ENCODE measurements at places on chromosomes 4 and X. TPM values are rescaled to one million over a fixed set of nuclear protein-coding genes. Genes with fewer than 3 reads are reported as not detected.
A peak's percentile ranks its signal among the peaks of the same experiment; 100 is the strongest.

DNA sequence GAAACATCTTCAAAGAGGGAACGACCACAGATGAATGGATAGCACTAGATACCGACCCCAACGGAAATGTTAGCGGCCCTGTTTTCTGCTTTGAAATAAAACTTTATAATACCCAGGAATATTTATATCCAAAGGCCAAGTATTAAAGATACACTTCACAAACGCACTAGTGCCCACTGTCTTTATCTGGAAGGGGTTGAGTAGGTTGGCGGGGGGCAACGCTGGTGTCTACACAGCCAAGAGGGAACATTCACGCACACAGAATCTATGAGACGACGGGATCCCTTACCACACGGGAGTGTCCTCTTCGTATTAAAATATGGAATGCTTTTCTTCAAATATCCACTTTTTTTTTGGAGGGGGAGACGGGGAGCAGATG, 3.3 kb downstream of the HAND2 start:
- DNase-seq = no peak
- H3K27ac ChIP-seq = no peak overlapping the region
- peaks cover 20% of the 10 kb centered on the region for H3K4me1 ChIP-seq
- H3K27me3 ChIP-seq = peaks cover 68% of the 10 kb centered on the region

- H3K27ac ChIP-seq = no peak overlapping the region
- no peaks in the 10 kb centered on the region for H3K4me1 ChIP-seq
- no peak for DNase-seq
- no peaks in the 10 kb centered on the region for H3K27me3 ChIP-seq
These were observed 95.7 kb downstream of the ANTXR2 start for GRCh38 chr4:79977131-79977840.

- H3K4me1 ChIP-seq = no peaks in the 10 kb centered on the region
- no peak overlapping the region for H3K4me3 ChIP-seq
- H3K36me3 ChIP-seq = no peaks in the 10 kb centered on the region
- no peak overlapping the region for H3K27ac ChIP-seq
- H3K27me3 ChIP-seq = no peaks in the 10 kb centered on the region
- no peak for DNase-seq
These were observed 521.1 kb downstream of the FSTL5 start for GRCh38 chr4:161642708-161643107.

DNA sequence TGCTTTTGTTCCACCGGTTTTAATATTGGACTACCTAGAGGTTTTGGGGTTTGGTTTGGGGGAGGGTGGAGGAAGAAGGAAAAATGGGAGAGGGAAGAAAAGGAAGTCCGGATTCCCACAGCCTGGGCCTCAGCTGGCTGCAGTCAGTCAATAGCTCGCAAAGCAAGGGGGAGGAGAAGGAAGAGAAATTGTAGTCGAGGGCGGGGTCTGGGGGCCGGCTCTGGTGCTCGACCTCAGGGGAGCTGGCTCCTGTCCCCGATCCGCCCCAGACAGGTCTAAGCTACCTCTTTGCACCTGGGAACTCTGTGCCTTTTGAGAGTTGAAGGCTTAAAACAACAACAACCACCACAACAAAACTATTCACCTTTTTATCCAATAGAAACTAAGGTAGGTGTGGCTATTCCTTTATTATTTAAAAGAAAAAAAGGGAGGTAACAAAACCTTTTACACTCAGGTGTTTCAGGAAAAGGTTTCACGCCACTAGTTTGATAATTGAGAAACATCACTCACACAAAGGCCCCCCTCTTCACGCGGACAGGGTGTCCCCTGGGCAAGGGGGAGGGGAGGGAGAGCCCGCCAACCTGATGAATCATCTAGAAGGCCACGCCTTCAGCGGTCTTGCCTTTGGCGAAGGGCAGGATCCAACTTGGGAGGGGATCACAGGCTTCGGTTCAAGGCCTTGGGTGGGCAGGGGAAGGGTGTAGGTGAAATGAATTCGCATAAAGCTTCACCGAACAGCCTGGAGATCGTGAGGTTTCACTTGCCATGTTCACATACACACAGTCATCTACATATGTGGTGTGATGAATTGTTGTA, 1.6 kb upstream of the LNX1 start:
- H3K27me3 ChIP-seq = no peaks in the 10 kb centered on the region
- no peak for DNase-seq
- peak overlapping the region; percentile 3 for H3K4me3 ChIP-seq

DNA sequence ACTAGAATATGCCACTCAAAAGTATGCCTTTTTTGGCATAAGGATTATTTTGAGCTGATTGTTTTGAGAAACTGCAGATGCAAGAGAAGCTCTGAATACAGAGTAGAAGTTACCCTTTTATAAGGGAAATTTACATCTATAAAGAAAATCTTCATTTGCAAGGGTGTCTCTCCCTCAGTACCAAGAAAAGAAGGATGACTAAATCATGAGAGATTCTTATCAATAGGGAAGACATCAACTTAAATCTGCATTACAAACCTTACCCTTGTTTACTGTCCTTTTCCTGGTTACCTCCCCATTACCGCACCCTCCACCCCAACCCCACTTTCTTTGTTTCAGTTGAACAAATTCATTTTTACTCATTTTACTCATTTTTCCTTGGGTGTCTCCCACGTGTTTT, 62.5 kb downstream of the RLIM start:
- no peak overlapping the region for H3K4me3 ChIP-seq
- no peak overlapping the region for H3K27ac ChIP-seq
- no peaks in the 10 kb centered on the region for H3K27me3 ChIP-seq
- H3K4me1 ChIP-seq = no peaks in the 10 kb centered on the region
- no peaks in the 10 kb centered on the region for H3K36me3 ChIP-seq

DNA sequence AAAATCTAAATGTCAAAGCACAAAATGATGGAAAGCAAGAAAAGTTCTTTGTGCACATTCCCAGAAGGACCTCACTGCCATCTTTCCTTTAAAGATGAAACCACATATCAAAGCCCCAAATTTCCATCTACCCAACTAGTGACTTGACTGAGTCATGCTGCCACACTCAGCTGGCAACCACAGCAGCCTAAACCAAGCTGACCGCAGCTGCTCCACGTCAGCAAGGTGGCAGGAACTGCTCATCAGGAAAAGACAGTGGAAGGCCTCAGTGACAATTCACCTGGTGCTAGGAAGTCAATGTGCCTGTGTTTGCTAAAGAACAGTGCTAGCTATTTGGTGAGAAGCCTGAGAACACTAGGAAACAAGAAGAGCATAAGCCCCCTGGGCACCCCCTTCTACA, 26.1 kb downstream of the ACOX3 start:
- no peaks in the 10 kb centered on the region for H3K27me3 ChIP-seq
- H3K4me3 ChIP-seq = no peak overlapping the region
- H3K36me3 ChIP-seq = peaks cover 79% of the 10 kb centered on the region
- DNase-seq = no peak
- no peak overlapping the region for H3K27ac ChIP-seq
- peaks cover 27% of the 10 kb centered on the region for H3K4me1 ChIP-seq

DNA sequence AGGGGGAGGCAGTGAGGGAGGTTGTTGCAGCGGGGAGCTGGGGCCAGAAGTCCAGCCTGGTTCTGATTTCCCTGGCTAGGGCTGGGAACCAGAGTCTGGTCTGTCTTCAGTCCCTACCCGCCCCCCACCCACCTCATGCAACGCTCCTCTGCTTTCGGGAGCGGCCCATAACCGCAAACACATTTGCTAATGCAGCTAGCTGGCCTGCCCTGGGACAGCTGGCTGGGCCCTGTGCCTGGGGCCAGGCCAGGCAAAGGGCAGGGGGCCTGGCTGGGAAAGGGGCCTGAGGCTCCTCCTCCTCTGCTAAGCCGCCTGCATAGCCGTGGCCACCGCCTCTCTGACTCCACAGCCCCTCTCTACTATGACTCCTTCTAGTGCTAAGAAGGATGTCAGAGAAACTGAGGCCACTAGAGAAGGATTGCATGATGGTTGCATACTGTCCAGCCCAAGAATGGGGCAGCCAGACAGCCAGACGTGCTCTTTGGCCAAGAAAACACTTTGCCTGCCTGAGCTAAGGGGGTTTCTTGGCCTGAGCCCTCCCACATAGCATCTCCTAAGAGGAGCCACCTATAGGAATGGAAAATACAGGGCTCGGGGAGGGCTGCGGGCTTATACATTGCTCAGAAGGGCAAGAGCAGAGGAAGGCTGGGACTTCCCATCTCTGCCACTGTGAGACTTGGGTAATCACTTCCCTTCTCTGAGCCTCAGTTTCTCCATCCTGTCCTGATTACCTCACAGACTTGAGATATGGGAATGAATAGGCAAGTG, 76.9 kb downstream of the PJA1 start:
- no peaks in the 10 kb centered on the region for H3K4me1 ChIP-seq
- no peaks in the 10 kb centered on the region for H3K27me3 ChIP-seq
- H3K4me3 ChIP-seq = no peak overlapping the region
- DNase-seq = no peak

DNA sequence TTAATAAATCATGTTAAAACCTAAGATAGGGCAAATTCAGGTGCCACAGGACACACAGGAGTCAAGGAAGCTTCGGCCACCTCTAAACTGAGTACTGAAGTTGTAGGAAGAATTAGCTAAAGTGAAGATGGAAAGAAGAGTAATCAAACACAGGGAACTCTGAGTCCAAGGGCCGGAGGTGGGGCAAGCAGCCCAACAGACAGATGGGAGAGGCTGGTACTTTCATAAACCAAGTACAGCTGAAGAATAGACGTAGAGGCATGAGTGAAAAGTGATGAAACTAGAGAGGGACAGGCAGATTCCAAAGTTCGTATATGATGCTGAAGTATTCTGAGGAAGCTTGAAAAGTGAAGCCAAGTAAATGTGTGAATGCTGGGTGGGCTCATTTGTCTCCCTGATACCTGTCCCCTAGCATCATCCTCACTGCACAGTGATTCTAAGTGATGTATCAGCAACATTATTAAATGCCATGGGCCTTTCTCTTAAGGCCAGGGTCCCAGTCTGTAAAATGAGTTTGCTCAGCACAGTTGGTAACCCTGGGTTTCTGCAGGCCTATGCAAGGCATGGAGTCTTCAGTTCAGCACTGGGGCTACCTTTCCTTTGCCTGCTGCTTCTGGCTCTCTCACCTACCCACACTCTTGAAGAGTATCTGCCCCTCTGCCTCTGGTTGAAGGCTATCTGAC, 203.3 kb downstream of the NR3C2 start:
- H3K4me1 ChIP-seq = no peaks in the 10 kb centered on the region
- no peaks in the 10 kb centered on the region for H3K36me3 ChIP-seq
- H3K27me3 ChIP-seq = no peaks in the 10 kb centered on the region
- no peak overlapping the region for H3K27ac ChIP-seq
- no peak for DNase-seq
- no peak overlapping the region for H3K4me3 ChIP-seq

DNA sequence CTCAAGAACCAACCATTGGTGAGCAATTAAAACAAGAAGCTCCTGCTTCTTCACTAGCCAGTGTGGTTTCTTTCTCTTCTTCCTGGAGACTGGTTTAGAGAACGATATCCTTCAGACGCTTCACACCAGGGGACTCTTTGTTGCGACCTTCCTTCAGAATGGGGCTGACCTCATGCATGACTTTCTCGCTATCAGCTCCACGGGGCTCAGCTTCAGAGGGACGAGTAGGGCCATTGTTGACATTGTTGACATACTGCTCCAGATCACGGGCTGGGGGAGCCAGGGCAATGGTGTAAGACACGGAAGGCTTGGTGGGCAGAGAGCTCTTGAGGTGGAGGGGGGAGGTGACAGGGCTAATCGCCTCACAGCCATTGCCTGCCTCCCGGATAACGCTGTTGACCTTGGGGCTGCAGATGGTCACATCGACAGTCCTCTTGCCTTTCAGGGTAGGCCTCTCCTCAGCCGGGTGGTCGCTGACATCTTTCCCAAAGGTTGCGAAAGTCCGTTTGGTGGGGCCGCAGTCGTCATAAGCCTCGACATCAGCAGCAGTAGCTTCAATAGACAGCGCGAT, 113.8 kb downstream of the PCDH19 start:
- H3K27me3 ChIP-seq = no peaks in the 10 kb centered on the region
- no peaks in the 10 kb centered on the region for H3K36me3 ChIP-seq
- no peak overlapping the region for H3K4me3 ChIP-seq
- no peaks in the 10 kb centered on the region for H3K4me1 ChIP-seq
- DNase-seq = no peak

Gene FRMD7
- not detected for total RNA-seq

Gene DCAF8L1
- total RNA-seq = not detected

Measured in esophagus squamous epithelium (tissue), 5 donors.